ENCODE measurements at places on chromosomes 2 and 18.

DNA sequence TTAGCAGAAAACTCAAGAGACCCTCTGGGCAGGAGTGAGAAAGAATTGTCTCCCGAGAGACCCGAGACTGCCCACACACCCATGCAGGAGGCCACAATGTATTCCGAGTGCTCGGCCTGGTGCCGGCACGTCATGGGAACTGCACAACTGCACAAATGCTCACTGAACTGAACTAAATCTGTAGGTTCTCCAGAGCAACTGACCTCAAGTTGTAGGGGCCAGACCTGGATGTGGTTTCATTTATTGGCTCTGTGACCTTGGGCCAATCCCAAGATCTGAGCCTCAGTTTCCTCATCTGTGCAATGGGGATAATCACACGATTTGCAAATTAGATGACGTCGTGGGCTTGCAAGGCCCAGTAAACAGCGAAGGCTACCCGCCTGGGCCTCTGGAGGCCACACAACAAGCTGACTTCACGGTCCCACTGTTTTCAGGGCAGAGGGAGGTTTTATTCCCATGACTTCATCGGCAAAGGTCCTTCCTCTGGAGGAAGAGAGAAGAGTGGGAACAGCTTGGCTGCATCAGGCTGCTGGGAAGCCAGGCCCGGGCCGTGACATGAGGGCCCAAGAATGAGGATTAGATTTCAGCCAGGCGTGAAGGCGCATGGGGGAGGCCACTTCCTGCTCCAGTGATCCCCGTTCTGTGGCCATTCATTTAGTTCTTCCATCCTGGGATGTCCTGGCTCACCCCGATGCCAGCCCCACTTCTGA lies 3.6 kb upstream of the ERFE start:
- peak; percentile 85 for DNase-seq

GRCh38 chr2:192119536-192119935 lies 75.2 kb downstream of the TMEFF2 start:
- DNase-seq: no peak

DNA sequence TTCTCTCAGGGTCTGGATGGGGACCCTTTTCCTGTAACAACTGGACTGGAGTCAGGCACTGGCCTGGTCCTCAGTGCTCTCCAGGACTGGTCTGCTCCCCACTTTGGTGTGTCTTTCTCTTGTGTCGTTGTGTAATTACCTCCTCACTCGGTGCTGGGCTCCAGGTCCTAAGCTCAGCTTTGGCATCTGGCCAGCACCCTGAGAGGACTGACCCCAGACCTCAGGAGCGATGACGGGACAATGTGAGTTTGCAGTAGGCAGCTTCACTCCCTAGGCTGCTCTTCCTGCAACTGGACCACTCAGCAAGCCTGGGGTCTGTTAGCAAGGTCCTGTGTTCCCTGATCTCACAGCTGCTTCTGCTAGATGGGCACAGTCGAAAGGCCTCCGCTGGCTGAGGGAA lies 93.8 kb downstream of the COLEC12 start:
- DNase-seq: no peak

GRCh38 chr2:159460227-159460626 lies 156.1 kb downstream of the BAZ2B start:
- DNase-seq: no peak

DNA sequence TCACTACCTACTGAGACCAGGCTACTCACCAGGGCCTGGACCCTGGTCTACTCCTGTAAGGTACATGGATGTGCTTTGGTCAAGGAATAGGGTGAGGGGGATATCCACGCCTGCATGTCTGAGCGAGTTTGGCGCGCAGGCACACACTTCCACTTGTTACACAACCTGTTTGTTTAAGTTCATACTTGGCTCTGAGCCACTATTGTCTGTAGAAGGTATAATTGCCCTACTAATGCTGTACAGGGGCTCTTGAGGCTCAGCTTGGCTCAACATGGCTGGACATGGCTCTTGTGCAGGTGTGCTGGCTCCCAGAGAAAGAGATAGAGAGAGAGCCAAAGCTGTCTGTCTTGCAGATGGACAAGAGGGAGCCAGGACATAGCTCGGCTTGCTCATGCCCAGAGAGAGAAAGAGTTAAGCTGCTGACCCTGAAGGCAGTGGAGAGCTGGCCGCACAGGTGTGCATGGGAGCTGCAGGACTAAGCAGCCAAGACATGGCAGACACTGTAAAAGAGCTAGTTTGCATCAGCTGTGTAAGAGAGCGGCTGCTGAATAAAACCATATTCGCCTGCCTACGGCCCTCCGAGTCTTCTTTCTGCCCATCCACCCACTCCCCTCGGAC lies 35.2 kb downstream of the NPPC start:
- no peak for DNase-seq

DNA sequence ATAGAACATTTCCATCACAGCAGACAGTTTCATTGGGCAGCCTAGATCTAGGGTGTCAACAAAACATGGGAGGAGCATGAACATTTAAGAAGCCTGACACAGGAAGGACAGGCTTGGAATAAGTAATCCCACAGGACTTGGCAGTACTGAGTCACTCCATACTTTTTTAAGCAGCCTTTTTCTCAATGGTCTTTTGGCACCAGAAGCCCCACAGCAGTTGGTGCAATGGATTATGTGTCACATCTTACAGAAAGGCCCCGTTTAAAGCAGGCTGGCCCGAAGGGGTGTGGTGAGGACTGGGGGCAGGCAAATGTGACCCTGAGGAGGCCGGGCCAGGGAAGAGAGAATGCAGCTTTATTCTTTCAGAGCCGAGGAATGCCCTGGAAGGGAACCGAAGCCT lies 26.6 kb downstream of the SPTBN1 start:
- peak; percentile 97 for DNase-seq

All from cardiac fibroblast (primary cell).